ENCODE measurements at places on chromosomes 4 and X. TPM values are rescaled to one million over a fixed set of nuclear protein-coding genes. Genes with fewer than 3 reads are reported as not detected.

Gene ETDB
- total RNA-seq, result not detected

Gene MAGEA3
- not detected for total RNA-seq

Gene ATP8A1
- total RNA-seq, result 38.5 TPM

DNA sequence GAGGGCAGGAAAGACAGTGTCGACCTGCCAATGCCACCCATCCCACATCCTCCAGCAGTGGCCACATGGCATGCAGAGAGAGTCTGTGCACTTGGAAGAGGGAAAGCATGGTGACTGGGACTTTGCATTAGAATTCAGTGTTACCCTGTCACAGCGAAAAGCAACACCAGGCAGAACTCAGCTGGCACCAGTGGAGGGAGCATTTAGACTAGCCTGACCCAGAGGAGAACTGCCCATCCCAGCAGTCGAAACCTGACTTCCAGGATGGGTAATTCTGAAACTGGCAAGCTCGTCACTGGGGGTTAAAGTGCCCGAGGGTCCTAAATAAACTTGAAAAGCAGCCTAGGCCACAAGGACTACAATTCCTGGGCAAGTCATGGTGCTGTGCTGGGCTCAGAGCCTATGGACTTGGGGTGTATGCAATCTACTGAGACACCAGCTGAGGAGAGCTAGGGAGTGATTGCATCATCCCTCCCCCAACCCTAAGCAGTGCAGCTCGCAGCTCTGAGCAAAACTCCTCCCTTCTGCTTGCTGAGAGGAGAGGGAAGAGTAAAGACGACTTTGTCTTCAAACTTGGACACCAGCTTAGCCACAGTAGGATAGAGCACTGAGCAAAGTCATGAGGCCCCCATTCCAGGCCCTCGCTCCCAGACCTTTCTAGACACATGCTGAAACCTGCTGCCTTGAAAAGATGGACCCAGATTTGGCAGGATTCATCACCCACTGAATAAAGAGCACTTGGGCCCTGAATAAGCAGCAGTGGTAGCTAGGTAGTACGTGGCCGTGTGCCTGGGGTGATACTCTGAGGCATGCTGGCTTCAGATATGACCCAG is 68.8 kb downstream of the DDX60L start:
- no peaks in the 10 kb centered on the region for H3K27me3 ChIP-seq
- peak overlapping the region; percentile 66 for H3K27ac ChIP-seq
- no peak for DNase-seq

DNA sequence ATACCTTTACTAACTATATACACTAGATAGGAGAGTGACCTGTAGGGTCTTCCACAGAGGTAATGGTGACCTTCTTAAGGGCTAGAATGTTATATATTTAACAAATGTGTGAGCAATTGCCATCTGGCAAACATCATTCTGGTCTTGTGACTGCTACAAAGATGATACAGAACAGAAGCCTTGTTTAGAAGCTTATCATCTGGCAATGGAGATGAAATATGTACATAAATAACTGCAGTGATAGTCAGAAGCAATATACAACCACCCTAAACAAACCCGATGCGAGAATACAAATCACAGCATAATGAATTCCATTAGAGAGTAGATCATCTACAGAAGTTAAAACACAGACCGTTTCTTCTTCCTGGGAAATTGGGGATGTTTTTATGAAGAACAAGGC is 952.7 kb upstream of the SLIT2 start:
- no peaks in the 10 kb centered on the region for H3K4me1 ChIP-seq
- no peak for DNase-seq
- no peak overlapping the region for H3K27ac ChIP-seq
- H3K36me3 ChIP-seq, result no peaks in the 10 kb centered on the region

DNA sequence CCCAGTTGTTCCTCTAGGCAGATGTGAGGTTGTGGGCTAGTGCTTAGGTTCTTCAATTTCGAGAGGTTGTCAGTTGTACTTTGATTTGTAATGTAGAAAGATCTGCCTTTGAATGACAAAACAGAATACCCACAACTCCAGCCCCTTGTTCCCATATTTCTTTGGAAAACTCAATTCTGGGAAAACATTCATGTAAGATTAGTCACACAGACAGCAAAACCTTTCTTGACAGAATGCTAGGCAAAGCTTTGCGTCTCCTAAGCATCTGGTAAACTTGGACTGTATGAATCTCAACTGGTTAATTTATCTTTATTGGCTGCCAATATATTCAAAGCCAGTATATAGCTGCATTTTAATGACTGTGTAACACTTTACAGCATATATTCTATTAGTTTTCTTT is 34.9 kb downstream of the NOCT start:
- H3K36me3 ChIP-seq, result peaks cover 40% of the 10 kb centered on the region
- H3K4me1 ChIP-seq, result no peaks in the 10 kb centered on the region
- no peak overlapping the region for H3K4me3 ChIP-seq
- H3K27ac ChIP-seq, result no peak overlapping the region
- no peak for DNase-seq

GRCh38 chr4:186190581-186191199 is 677 bp upstream of the CYP4V2 start:
- peaks cover 9% of the 10 kb centered on the region for H3K36me3 ChIP-seq
- H3K27me3 ChIP-seq, result peaks cover 2% of the 10 kb centered on the region
- peak overlapping the region; percentile 94 for H3K27ac ChIP-seq
- H3K4me3 ChIP-seq, result peak overlapping the region; percentile 86

- no peaks in the 10 kb centered on the region for H3K4me1 ChIP-seq
- H3K27me3 ChIP-seq, result peaks cover 6% of the 10 kb centered on the region
- H3K36me3 ChIP-seq, result no peaks in the 10 kb centered on the region
These were observed 13.8 kb upstream of the CFAP299 start for GRCh38 chr4:80321776-80322175.

DNA sequence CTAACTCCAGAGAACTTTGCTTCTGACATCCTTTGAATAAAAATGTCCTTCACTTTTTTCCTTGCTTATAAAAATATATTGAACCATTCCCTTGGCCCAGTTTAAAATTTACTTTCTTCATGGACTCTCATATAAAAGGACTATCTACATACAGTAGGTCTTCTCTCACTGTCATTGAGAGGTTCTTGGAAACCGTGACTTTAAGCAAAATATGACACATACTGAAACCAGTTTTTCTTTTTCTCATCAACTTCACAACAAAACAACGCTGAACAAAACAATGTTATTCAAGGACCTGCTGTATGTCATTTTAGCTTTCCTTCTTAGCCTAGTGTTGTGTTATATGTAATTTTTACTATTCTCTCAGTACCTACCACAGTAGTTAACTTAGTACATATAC is 496.8 kb downstream of the CENPC start:
- H3K4me1 ChIP-seq, result no peaks in the 10 kb centered on the region
- no peak overlapping the region for H3K27ac ChIP-seq
- H3K4me3 ChIP-seq, result no peak overlapping the region
- no peak for DNase-seq
- H3K36me3 ChIP-seq, result no peaks in the 10 kb centered on the region

DNA sequence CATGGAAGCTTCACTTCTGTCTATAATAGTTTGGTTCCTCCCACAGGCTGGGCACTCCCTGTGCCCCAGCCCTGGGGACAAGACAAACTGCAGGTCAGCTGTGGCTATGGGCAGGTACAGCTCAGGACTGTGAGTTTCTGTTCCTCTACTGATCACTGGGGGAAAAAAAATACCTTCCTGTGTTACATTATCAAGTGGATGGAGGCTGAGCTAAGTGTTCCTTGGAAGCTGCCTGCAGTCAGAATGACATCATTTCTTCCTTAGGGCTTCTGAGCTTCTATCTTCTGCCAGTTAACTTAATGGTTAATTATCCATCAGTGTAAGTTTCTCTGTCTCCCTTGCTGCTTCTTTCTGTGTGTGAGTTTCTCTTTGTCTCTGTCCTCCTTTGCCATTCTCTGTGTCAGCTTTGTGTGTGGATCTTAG is 4.6 kb downstream of the RAB33A start:
- H3K27ac ChIP-seq, result peak overlapping the region; percentile 61
- peaks cover 56% of the 10 kb centered on the region for H3K36me3 ChIP-seq
- no peak for DNase-seq
- H3K4me3 ChIP-seq, result no peak overlapping the region
- H3K4me1 ChIP-seq, result peaks cover 55% of the 10 kb centered on the region

DNA sequence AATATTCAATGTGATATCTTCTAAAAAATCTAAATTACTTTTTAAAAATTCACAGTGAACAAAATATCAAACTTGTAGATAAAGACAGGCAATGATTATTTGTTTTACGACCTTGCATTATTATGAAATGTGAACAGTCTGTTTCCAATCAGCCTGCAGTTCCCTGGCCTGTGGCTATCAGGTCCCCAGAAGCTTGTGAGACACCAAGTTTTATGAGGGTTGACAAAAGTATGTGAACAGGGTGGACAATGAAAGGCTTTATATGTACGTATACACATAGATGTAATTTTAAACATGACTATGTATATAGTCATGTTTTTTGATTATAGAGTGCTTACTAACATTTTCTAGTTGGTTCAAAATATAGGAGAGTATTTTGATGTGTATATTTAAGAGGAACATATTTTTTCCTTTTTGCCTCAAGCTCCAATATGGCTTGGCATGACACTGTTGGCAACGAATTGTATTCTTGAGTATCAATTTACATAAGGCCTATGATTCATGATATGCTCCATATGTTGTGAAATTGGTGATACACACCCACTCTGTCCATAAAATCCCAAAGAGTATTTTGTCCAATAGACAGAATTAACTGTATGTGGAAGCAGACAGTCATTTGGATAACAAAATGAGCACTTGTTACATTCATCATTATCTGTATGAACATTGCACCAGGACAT is 55.7 kb downstream of the BTC start:
- H3K4me1 ChIP-seq, result no peaks in the 10 kb centered on the region
- no peak overlapping the region for H3K27ac ChIP-seq
- DNase-seq, result no peak
- no peak overlapping the region for H3K4me3 ChIP-seq

DNA sequence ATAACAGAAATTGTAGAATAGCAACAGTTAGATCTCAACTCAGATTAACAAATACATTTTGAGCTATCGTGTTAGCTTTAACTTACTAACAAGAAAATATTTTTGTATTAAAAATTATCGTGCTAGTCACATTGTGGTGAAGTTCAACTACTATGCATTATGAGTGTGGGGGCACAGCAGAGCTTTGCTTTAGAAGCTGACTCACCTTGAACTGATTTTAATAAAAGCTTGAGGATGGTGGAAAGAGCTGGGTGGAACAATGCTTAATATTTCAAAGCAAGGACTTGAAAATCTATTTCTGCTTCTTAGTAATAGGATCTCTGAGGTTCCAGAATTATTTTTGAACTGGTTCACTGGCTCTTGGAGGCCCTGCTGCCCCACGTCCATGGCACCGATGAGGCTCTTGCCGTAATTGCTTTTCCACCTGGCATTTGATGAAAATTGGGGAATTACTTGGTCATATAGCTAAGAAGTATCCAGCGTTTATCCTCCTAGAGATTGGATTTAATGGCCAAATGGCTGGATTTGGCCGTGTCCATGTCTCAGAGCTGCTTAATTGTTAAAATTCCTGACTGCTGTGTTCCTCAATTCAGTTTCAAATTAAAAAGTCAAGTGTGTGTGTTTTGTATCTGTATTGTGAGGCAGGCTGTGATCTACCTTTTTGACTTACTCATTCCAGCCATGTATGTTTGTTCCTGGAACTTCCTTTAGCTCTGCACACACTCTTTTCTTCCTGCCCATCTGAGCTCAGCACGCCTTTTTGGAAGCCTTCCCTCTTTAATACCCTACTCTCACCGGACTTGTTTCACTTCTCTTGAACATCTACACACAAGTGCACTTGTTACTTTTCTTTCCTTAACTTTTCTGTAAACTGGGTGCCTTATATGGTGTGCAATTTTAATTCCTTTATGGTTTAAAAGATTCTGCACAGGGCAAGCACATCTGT is 66.6 kb upstream of the LIMCH1 start:
- no peaks in the 10 kb centered on the region for H3K36me3 ChIP-seq
- H3K4me1 ChIP-seq, result no peaks in the 10 kb centered on the region
- no peak overlapping the region for H3K27ac ChIP-seq
- H3K4me3 ChIP-seq, result no peak overlapping the region
- no peaks in the 10 kb centered on the region for H3K27me3 ChIP-seq

DNA sequence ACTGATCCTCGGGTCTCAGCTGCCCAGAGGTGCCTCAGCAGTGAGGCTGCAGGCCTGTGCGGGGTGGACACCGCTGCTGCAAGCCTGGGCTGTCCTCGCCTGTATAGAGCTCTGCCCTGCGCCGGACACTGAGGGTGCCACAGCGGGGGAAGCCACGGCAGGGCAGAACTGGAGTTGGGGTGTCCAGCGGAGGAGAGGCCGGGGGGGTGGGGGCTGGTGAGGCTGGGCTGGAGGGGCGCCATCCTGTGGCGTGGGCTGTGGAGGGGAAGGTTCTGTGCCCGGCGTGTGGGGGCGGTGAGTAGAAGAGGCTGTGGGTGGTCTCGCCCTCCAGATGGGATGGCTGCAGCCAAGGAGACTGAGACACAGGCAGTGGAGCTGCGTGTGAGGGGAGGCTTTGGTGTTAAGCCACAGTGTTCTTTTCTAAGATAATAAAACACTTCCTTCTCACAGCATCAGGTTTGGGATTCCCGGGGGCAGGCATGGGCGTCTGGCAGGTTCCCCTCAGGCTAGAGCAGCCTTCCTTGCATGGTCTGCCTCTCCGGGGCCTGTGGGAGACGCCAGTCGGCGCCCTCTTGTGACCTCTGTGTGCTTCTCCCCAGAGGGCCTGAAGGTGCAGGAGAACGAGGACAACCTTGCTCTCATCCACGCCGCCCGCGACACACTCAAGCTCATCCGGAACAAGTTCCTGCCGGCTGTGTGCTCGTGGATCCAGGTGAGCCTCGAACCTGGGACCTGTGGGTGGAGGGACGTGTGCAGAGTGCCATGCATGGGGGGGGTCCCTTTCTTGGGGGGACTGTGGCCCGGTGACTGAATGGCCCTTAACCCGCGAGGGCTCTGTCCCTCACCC is 7.4 kb downstream of the UVSSA start:
- H3K4me1 ChIP-seq, result peaks cover 13% of the 10 kb centered on the region
- no peaks in the 10 kb centered on the region for H3K27me3 ChIP-seq

DNA sequence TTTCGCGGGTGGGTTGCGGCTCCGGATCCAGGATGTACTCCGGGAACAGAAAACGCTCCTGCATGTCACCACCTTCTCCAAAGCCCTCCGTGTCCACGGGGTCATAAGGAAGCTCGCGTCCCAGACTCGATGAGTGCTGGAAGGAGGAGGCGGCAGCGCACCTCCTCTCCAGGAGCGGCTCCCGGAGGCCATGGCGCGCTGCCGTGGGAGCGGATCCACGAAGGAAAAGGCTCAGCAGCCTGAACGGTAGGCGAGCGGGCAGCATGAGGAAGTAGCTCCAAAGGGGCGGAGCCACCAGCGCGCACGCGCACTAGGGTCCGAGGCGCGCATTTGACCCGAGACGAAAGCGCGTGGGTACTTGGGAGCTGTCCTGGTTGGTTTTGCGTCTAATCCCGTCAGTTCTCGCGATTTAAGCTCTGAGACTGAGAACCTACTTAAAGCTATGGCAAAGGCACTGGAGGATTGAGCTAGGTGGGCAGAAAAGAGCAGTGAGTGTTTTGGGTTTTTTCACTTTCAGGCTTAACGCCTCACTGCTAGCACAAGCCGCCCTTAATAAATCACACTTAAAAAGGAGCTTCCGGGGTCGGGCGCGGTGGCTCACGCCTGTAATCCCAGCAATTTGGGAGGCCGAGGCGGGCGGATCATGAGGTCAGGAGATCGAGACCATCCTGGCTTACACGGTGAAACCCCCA is at the start of gene NOA1:
NOA1 (minus strand) TSS at position 286 of the 692 bp plus-strand sequence; CDS start at position 265, 21 bp downstream.
- peak within 1 kb of the TSS; percentile 97 for H3K27ac ChIP-seq
- peak; percentile 98 for DNase-seq
- H3K4me3 ChIP-seq, result peak within 1 kb of the TSS; percentile 92
- no peaks in the 10 kb centered on the region for H3K27me3 ChIP-seq

Data from activated CD8-positive, alpha-beta T cell treated with anti-CD3 and anti-CD28 coated beads, Interleukin-2, amount 10 ng/mL, durations not matched to agents 7 days and 5 days (primary cell).